ENCODE measurements at places on chromosomes 12 and 14.

DNA sequence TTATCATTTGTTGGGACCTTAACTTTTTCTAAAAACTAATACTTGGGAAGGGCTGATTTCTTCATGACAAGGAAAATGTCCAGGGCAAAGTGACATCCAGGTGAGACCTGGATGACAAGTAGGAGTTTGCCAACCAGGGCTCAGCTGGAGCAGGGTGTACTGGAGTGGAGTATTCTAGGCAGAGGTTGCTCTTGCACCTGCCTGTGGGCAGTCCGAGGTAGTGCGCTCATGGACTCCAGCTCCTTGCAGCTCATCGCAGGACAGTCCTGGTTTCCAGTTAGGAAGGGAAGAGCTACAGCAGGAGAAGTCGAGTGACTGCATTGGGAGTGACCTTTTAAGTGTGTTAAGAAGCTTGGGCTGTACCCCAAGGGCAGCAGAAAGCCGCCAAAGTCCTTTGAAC is 175.9 kb downstream of the PELI2 start:
- DNase-seq, result no peak

GRCh38 chr14:95663226-95663797 is 22.9 kb upstream of the TCL1B start:
- no peak for DNase-seq

- no peak for DNase-seq
Observed at GRCh38 chr12:69141074-69141473, 98.3 kb upstream of the CPSF6 start.

DNA sequence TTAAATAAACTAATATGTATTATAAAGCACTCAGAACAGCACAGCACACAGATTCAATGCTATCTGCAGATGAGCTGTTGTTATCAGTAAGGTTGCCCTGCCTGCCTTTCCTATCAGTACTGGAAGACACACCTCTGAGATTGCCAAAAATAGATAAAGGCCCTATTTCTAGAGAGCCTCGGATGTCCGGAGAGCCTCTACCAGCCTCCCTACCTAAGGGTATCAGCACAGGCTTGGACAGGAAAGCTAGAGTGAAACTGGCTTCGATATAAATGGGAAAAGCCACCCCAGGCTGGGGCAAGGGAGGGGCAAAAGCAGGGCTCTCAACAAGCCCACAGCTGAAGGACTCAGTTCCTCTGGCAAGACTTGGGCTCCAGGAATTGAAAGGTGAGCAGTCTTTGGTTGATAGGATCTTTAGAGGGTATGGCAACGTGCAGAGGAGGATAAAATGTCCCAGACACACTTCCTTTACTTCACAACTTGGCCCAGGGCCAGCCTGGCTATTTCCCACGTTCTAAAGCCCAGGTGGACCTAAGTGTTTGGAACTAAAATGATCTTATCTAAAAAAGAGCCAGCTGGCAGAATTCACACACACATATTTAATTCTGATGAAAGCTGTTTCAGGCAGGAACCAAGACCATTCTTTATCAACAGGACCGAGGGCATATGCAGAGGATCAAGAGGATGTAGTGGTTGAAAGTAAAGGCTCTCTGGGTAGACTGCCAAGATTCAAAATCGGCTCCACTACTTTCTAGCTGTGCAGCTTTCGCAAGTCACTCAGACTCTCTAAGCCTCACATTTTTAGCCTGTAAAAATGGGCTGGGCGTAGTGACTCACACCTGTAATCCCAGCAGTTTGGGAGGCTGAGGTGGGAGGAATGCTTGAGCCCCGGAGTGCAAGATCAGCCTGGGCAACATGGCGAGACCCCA is 37.8 kb upstream of the ITPR2 start:
- DNase-seq, result peak; percentile 28

DNA sequence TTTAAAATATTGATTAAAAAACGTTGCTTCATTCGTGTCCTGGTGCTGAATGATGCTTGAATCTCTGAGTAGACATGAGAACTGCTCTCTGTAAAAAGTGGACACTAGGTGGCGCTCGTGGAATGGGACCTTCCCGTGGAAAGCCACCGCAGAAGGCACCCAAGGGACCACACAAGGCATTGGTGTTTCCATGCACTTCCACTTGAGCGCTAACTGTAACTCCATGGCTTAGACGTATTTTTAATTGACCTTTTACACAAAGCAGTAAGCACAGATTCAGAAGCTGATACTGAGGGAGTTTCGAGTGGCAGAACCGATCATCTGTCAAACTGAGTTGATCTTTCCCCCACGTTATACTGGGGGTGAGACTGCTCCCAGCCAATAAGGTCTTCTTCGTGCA is 135.3 kb downstream of the PRKCH start:
- peak; percentile 68 for DNase-seq

All from RPMI7951 (cell line).